ENCODE measurements at places on chromosomes 12 and 14.
A peak's percentile ranks its signal among the peaks of the same experiment; 100 is the strongest.

GRCh38 chr14:86942936-86943335, 1050.0 kb downstream of the GALC start:
- DNase-seq = no peak

DNA sequence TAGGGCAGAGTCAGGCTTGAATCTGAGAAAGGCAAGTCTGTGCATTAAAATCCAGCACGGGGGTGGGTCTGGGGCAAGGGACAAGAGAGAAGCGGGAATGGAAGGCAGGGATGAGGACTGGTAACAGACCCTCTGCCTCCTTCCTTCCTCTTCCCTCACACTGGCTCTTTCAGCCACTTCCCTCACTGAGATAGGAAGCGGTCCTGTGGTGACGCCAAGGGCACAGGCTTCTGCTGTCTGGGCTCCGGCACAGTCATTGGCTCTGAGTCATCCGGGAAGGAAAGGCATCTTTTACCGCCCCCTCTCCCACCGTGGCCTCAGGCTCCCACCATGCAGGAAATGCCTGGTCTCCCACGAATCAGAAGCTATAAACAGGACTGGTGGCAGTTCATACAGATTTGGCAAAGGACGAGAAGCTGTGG, 70.2 kb downstream of the ETV6 start:
- peak; percentile 51 for DNase-seq

DNA sequence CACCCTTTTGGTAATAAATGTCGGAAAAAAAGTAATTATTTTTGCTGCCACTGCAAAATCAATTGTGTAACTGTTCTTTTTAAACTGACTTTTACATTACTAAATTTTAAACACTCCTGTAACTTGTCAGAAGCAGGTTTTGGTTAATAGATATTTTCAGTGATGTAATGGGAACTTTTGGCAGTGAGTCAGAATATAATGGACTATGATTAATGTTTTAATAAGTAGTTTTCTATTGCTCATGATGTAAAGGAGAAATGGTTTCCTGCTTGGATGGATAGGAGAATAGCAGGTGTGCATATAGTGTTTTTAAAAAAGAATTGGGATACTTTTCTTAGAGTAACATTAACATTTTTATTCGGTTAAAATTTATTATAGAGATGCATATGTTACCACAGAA, 58.8 kb downstream of the TRMT5 start:
- no peak for DNase-seq

DNA sequence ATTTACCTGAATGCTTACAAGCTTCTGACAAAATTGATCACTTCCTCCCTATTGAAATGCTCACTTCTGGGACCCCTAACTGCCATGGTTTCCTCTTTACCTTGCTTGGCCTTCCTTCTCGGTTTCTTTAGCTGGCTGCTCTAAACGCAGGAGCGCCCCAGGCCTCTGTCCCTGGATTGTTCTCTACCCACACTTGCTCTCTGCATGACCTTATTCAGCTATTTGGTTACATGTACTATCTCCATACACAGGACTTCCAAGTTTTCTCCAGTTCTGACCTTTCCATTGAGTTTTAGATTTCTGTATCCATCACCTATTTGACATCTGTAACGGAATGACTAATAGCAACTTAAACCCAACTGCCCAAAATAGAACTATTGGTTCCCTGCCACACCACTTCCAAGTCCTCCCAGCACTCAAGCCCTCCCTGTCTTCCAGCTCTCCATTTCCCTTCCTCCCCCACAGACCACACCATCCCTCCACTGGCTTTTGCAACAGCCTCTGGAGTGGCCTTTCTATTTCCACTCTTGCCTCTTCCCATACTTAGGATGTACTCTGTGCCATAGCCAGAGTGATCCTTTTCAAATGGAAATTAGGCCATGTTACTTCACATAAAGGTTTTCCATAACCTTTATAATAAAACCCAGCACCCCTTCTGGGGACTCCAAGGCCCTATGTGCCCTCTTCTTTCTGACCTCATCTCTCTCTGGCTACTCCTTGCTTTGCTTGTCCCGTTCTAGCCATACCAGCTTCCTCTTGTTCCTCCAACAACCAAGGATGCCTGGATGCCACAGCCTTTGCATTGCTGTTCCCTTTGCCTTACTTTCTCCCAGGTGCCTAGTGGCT, 202.2 kb downstream of the AEBP2 start:
- no peak for DNase-seq

- no peak for DNase-seq
These were observed 16.4 kb downstream of the PAPLN start for GRCh38 chr14:73253721-73254120.

GRCh38 chr14:95535226-95536021, 574 bp downstream of the GLRX5 start:
- no peak for DNase-seq

DNA sequence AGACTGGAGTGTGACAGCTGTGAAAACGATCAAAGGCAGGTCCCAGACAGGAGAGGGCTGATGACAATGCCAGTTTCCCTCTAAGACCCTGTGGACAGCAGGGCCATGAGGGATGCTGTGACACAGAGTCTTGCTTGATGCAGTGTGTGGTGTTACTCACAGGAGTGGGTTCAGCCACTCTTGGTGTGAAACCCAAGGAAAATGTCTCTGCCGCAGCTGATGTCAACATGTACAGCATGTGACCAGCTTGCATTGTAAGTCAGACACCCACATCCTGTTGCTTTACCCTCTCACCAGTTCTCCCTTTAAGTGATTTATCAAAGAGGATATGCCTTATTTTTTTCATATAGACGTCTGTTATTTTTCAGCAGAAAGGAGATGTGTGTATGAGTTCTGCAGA, 268.6 kb downstream of the BTG1 start:
- peak; percentile 86 for DNase-seq

GRCh38 chr12:65952737-65953209, 128.5 kb downstream of the HMGA2 start:
- DNase-seq = peak; percentile 45

- no peak for DNase-seq
These were observed 54.4 kb downstream of the SPPL3 start for GRCh38 chr12:120849765-120850164.

GRCh38 chr14:34920339-34920738, 45.2 kb upstream of the BAZ1A start:
- DNase-seq = no peak

DNA sequence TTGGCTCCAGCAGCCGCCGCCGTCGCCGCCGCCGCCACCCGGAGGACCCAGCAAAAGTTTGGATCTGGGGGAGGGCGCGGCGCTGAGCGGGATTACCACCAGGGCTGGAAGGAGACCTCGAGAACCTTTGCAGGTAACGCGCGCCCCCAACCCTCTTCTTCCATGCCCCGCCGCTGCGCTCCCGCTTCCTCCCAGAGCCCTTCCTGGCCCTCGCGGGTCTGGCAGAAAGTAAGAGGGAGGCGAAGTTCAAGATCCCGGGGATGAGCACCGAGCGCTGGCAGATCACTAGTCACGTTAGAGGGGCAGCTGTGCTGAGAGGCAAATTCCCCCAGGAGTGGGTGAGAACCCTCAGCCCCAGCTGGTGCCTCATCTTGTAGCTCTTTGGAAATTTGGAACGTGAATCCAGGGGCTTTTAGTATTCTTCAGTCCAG, 3.9 kb downstream of the FLRT2 start:
- no peak for DNase-seq

DNA sequence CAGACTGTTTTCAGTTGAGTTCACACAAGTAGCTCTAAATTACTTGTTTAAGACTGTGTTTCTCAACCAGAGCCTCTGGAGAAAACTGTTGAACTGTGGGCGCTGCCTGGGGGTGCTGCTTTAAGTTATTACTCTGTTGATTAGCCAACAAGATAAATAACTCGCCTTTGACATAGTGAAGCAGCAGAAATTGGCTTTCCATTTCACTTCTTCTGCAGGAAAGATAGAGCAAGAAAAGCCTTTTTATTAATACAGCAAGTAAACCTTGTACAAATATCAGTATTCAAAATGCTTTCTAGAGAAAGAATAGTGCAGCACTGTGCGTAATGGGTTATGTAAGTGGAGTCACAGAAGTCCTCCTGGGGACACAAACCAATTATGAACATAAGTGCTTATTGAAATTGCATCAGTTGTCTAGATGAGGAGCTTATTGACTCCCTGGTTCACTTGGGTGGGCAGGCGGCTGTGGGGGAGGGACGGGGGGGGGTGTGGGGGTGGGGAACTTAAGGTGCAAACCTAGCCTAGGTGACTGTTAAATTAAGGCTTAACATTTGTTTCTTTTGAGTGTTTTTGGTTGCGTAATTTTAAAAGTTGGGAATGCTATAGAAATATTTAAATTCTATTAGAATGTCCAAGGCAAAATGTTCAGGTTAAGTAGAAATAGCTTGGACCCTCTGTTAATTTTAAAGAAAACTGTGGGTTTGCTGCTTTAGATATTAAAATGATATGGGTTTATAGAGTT, 6.3 kb downstream of the FRS2 start:
- no peak for DNase-seq

GRCh38 chr12:119644930-119645329, 23.0 kb upstream of the PRKAB1 start:
- DNase-seq = no peak

DNA sequence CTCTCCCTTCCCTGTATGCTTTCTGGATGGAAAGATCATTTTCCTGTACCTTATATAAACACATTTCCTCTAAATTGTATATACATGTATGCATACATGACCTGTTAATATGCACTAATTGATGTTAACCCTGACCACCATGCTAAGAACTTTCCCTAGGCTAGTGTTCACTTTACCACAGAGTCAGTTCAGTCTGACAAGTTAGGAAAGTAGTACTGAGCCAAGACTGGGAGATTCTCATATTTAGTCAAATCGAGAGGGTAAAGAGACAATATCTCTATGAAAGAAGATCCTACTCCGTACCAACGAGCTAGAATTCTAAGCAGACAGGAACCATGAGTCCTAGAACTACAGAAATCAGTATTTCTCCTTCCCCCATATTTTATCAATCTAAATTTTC, 36.8 kb downstream of the ATF7 start:
- peak; percentile 32 for DNase-seq

GRCh38 chr12:100895192-100895591, 100.6 kb downstream of the ANO4 start:
- DNase-seq = no peak

GRCh38 chr14:53062856-53063255, 90.3 kb downstream of the DDHD1 start:
- no peak for DNase-seq

- DNase-seq = no peak
These were observed 105.7 kb downstream of the ZC3H14 start for GRCh38 chr14:88668448-88669116.

DNA sequence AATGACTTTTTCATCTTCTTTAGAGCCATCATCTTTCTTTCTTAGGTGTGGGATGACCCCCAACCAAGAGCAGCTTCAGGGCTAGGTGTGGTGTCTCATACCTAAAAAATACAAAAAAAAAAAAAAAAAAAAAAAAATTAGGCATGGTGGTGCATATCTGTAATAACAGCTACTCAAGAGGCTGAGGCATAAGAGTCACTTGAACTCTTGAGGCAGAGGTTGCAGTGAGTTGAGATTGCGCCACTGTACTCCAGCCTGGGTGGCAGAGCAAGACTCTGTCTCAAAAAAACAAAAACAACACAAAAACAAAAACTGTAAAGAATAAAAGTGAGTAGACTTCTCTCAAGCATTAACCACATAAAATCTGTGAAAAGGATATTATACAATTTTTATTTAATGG, 8.0 kb upstream of the ATF7IP start:
- DNase-seq = no peak

GRCh38 chr12:94191023-94191422, 42.6 kb downstream of the PLXNC1 start:
- no peak for DNase-seq

DNA sequence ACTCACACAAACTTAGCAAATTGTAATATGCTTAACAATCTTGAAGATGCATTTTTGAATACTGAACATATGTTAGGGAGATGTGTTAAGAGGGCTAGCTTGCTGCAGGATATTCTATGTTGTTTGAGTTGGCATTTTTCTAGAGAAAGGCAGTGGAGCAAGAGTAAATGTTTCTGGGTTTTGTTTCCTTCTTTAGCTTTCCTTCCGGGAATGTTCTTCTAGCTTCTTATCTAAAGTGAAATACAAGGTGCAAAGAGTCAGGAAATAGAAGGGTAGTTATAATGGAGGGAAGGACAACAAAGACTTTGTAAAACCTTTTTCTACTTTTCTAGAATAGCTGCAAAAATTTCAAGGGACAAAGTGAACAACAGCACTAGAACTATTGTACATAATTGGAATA, 77.6 kb upstream of the KCNH3 start:
- no peak for DNase-seq

GRCh38 chr12:95574799-95575452, 23.6 kb upstream of the USP44 start:
- no peak for DNase-seq

- DNase-seq = no peak
These were observed 29.2 kb downstream of the RPH3A start for GRCh38 chr12:112820796-112821195.

DNA sequence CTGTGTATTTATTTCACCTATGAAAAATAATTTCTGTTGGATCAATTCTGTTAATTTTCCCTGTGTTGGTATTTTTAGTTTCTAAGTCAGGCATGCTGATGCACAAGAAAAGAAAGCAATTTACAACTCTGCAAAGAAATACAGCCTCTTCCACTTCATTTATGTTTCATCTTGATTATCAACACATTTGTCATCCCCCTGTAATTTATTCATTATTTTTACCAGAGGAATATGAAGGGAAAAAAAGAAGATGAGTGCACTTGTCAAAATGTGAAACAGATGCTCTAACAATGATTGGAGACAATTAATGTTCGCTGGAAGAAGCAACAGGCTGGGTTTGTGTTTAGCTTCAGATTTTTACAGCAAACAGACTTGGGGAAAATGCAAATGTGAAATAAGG, 958.5 kb upstream of the SEL1L start:
- DNase-seq = no peak

GRCh38 chr14:73397810-73398209, 60.5 kb downstream of the NUMB start:
- DNase-seq = no peak

DNA sequence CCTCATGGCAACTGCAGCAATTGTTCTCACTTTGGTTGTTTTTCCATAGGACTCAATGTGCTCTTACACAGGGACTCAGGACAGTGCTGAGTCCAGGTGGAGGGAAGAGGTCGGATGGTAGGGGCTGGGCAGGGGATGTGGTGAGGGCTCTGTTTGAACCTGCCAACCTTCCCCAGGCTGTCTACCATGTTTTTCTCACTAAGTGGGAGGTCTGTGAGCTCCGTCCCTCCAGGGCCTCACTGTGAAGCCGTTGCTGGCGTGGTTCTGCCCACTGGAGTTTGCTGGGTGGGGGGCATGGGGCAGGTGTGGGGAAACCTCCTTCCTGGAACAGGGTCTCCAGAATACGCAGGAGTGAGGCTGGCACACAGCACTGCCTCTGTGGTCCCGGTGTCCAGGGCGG, 20.7 kb upstream of the PRMT8 start:
- no peak for DNase-seq

- DNase-seq = peak; percentile 48
These were observed 24.3 kb upstream of the GLIPR1L2 start for GRCh38 chr12:75366629-75367028.

GRCh38 chr14:72513965-72514659, 379.8 kb downstream of the DPF3 start:
- peak; percentile 51 for DNase-seq

DNA sequence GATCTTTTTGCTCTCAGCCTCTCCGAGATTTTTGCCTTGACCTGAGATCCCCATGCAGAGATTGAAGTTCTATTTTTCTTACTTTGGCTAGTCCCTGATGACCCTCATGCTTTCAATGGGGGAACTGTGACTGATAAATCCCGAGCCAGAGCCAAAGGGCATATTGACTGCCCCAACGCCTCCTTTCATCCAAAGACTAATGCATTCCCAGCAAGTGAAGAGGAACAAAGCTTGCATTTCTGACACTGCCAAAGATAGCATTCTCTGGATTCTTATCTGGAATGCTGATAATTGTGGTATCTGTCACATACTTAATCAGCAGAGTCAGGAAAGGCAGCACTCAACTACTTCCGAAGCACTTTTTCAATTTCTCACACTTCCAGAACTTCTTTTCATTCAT, 152.3 kb upstream of the EGLN3 start:
- DNase-seq = no peak
